GM23338 (cell line): ENCODE measurements at places on chromosomes 3 and 15. TPM values are rescaled to one million over a fixed set of nuclear protein-coding genes. Genes with fewer than 3 reads are reported as not detected.

ACAP2 gene
- 45.6 and 74.6 TPM in 2 replicates for total RNA-seq

ARHGAP11A gene
- total RNA-seq, result 38.7 and 43.1 TPM in 2 replicates

DGKG gene
- 0.14 TPM in 1 of 2 replicates, not detected in the other for total RNA-seq

THAP10 gene
- total RNA-seq, result 5.5 and 5.7 TPM in 2 replicates

CD200R1 gene
- 0.12 and 0.28 TPM in 2 replicates for total RNA-seq

HESX1 gene
- 11.9 and 21.1 TPM in 2 replicates for total RNA-seq

CSPG5 gene
- total RNA-seq, result 3.4 and 4.3 TPM in 2 replicates

CCR9 gene
- total RNA-seq, result not detected in 2 replicates

ITIH1 gene
- total RNA-seq, result not detected in 2 replicates

MYZAP gene
- 0.66 and 1.5 TPM in 2 replicates for total RNA-seq

USP3 gene
- total RNA-seq, result 9.7 and 22.5 TPM in 2 replicates

RAD18 gene
- total RNA-seq, result 17.9 and 40.1 TPM in 2 replicates

RYR3 gene
- total RNA-seq, result 0.97 and 1.2 TPM in 2 replicates

GLCE gene
- 13.8 and 15.5 TPM in 2 replicates for total RNA-seq

CCDC54 gene
- total RNA-seq, result not detected in 2 replicates

USP13 gene
- 13.2 and 22.7 TPM in 2 replicates for total RNA-seq

ACVR2B gene
- 90.3 and 98.7 TPM in 2 replicates for total RNA-seq

TBC1D23 gene
- 34.4 and 46.0 TPM in 2 replicates for total RNA-seq

ADPRH gene
- total RNA-seq, result 3.4 and 4.4 TPM in 2 replicates

EPHB1 gene
- total RNA-seq, result 5.2 and 5.6 TPM in 2 replicates

CHAC1 gene
- 112 and 124 TPM in 2 replicates for total RNA-seq

TRIM69 gene
- total RNA-seq, result 7.0 and 8.3 TPM in 2 replicates

OR4M2 gene
- total RNA-seq, result not detected in 2 replicates

MED12L gene
- total RNA-seq, result 23.7 and 25.0 TPM in 2 replicates

RBPMS2 gene
- 36.9 and 53.3 TPM in 2 replicates for total RNA-seq

SEMA3F gene
- 32.6 and 67.6 TPM in 2 replicates for total RNA-seq

MST1R gene
- 3.7 and 4.4 TPM in 2 replicates for total RNA-seq

CORO2B gene
- 2.8 and 4.6 TPM in 2 replicates for total RNA-seq

HYKK gene
- total RNA-seq, result 5.0 and 5.5 TPM in 2 replicates

CFAP44 gene
- total RNA-seq, result 0.73 and 1.0 TPM in 2 replicates

ACTC1 gene
- 18.6 and 26.2 TPM in 2 replicates for total RNA-seq
